ENCODE measurements at places on chromosomes 16 and 17.

GRCh38 chr17:74877592-74878548 lies 5.1 kb upstream of the FDXR start:
- DNase-seq = no peak

GRCh38 chr16:58016840-58017446 lies 8.6 kb upstream of the MMP15 start:
- DNase-seq = no peak

- DNase-seq = no peak
These were observed 24.2 kb upstream of the HNF1B start for GRCh38 chr17:37769050-37769449.

DNA sequence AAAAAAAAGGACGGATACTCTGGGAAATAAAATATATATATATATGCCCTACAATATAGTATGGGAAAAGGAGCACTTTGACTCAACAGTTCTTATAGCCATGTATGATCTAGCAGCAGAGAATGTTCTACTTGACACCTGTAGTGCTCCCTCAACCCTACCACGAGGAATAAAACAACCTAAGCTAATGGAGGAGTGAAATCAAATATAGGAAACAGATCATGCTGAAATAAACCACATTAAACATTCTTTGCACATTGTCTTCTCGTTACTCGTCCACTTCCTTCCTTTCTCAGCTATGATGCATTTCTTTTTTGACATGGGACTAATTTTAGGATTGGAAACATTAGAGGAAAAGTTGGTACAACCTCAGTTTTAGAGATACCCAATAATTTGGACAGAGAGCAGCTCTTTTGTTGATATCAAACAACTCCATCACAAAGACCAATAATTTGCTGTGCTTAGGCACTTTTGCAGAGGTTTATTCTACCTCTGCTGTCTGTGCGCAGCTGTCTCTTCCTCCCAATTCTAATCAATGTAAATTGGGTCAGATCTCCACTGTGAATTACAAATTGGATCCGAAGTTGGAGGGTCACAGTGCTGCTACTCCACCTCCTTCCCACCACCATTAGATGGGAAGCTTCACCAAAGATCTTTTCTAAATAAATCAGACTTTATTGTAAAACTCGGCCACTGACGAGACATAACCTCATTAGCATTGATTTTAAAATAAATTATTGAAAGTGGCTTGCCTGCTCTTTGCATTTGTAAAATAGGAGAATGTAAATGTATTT lies 65.8 kb downstream of the SNX11 start:
- DNase-seq = no peak

- DNase-seq = no peak
These were observed 18.4 kb downstream of the GJD3 start for GRCh38 chr17:40345994-40346764.

- no peak for DNase-seq
These were observed 155.0 kb upstream of the HS3ST3A1 start for GRCh38 chr17:13756763-13757162.

DNA sequence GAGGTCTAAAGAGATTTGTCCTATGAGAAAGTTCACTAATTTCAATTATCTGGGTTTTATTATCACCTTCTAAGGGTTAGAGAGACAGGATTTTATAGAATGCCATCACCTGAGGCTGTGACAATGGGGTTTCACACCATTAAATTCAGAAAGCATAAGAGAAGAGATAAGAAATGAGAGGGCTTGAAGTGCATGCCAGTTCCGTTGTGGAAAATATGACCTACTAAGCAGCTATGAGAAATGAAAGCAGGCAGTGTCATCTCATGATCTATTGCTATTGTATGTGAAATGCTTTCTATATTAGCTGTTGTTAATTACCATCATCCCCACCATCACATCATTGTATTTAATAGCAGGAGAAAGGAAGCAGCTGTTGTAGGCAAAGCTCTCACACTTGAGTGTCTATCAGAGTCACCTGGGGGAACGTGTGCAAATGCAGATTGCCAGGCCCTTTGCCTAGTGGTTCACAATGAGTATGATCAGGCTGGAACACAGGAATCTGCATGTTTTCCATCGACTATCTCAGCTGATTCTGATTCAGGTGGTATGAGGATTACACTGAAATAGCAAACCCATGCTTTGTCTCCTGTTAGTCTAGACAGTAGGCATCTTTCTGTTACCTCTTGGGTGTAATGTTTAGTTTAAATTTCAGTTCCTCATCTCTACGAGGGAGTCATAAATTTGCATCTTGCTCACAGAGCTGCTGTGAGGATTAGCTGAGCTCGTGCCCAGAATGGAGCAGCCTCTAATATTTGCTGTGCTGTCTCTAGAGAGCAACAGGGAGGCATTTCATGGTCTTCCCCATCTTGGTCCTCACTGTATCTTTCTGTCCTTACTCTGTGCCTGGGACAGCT lies 256.4 kb downstream of the CDH13 start:
- no peak for DNase-seq

GRCh38 chr16:25257470-25257955 lies at the start of gene ZKSCAN2:
TSS of gene ZKSCAN2 (minus strand) at chr16:25257845. CDS start at chr16:25257127, 718 bp downstream.
- DNase-seq = peak; percentile 84

DNA sequence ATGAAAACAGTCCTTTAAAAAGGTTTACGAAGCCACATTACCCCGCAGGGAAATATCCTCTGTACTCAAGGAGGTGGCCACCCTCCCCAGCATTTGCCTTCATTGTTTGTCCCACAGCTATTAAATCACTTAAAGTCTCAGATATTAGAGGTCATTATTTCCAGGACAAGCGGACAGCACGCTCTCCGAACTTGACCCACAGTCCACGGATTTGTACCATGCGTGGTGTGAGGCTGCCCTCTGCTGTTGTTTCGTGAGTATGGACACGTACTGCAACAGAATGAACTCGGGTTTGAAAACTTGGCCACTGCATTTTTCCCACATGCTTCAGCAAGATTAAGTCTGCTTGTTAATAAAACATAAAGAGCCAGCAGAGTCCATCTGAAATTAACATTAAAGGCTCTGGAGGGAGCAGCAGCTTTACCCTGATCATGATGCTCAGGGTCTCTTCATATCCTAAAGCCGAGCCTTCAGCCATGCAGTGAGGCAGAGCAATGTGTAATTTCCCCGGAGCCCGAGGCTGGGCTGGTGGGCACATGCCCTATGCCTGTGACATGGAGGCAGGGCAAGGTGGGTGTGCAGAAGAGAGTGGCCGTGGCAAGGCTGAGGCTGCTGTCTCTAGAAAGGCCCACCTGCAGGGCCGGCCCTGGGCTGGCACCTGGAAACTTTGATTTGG lies 19.7 kb downstream of the MEAK7 start:
- DNase-seq = no peak

DNA sequence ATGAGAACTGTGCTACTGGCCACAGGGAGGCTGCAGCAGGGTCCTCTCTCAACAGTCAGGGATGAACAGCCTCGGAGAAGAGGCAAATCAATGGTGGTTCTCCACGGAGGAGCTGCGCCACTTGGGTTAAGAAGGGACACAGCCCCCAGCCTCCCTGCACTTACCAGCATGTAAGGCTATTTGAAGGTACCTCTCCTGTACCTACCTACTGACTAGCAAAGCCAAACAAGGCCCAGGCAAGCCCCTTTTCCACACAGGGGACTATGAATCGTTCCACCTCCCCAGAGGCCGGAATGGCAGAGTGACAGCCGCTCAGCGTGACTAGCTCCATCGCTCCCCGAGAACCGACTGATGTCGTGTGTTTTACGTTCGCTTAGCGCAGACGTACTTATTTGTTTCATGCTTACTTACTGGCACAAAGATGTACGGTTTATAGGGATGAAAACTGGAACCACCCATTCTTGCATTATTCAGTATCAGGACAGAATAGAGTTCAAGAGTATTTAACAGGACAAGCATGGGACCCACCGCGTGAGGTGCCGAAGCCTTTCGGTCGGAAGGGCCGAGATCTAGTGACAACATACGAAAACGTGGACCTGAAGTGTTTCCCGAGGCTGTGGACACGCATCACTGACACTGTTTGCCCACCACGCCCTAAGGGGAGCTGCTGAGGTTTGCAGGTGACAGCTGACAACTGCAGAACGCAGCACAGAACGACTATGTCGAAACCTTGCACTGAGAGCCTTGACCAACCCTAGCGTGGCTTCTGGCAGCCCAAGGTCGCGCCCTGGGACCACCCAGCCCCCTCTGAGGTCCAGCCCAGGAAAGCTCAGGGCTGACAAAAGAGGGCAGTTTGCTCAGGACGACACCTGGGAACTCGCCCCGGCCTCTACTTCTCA lies 1.0 kb downstream of the TEPSIN start:
- DNase-seq = no peak

GRCh38 chr16:47724115-47724785 lies 263.1 kb downstream of the PHKB start:
- DNase-seq = no peak

GRCh38 chr16:1325673-1326371 lies 7.6 kb upstream of the BAIAP3 start:
- no peak for DNase-seq

DNA sequence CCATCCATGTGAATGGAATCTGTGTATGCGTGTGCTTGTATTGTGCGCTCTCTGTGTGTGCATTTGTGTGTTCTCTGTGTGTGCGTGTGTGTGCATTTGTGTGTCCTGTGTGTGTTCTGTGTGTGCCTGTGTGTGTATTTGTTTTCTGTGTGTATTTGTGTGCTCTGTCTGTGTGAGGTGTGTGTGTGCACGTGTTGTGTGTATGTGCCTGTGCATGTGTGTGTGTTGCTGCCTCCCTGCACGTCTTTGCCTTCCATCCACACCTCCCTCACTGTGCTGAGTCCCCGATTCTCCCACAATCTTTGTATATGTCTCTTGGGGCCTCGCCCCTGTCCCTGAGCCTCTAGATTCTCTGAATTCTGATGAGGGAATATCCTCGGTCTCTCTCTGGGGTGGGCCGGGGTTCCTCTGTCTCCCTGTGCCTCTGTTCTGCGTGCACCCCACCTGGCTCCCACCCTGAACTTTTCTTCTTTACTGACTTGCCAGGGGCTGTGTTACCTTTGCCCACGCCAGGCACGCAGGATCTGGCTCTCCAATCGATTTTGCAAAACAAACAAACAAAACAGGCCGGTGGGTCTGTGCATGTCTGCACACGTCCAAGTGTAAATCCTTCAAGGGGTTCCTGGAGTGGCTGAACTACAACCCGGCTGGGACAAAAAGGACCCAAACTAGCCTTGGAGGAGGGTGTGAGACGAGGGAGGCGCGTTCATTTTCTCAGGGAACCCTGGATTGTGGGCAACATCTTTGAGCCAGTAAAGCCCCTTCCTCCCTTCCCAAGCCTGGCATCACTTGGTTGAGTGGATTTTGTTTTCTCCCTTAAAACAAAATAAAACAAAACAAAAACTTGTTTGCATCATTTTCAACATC lies 8.1 kb upstream of the FOXF1 start:
- no peak for DNase-seq

DNA sequence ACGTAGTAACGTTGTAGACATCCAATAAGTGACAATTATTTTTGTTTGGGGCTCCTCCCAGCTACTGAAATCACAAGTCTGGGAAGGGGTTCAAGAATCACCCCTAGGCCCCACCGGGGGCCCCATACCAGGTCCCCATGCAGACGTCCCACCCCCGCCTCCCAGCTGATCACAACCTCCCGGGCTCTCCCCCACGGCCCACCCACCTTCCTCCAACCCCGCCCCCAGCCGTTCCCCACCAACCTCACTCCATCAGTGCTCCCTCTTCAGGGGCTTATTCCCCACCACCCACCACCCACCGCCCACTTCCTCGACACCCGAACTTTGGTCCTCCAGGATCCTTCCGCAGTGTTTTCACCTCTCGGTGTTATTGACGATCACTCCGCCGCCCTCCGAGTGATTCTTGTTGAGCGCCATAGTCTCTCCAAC lies 240 bp downstream of the WBP2 start:
- DNase-seq = no peak

- no peak for DNase-seq
These were observed 37.1 kb upstream of the DOC2B start for GRCh38 chr17:218432-219110.

Data from CD4-positive, alpha-beta T cell treated with Interleukin-15 for 1 hour (primary cell).